ENCODE measurements at places on chromosomes 6 and 20.

- no peak for DNase-seq
Observed at GRCh38 chr6:31465185-31465536, 32.8 kb upstream of the MICB start.

DNA sequence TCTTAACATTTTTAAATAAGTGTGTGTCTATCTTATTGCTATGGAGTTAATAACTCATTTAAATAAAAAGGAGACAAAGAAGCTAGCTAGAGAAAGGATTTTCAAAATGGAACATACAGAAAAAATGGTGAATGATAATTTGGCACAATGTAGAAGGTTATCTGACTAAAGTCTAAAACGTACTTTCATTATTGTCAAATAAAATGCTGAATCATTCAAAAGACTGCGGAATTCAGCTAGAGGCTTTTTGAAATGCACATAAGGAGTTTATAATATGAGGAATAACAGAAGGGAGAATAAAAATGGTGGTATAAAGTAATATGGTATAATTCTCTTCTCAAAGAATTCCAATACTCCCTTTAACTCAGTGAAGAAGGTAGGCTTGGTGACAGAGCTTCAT is 597.9 kb downstream of the KHDRBS2 start:
- DNase-seq, result no peak

- DNase-seq, result no peak
Observed at GRCh38 chr6:75412969-75413662, 80.5 kb downstream of the FILIP1 start.

DNA sequence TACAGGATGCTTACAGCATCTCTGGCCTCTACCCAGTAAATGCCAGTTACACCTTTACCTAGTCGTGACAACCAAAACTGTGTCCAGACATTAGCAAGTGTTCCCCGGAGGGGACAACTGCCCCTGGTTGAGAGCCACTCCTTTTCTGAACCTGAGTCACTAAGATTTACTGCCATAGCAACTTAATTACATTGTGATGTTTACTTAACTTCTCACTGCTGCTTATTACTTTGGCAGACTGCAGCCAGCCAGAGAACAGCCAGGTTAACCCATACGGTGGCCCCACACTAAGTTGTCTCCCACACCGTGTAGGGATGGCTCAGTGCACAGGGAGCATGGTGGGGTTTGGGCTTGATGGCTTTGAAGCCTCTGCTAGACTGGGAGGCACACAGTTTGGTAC is 204.7 kb upstream of the SULF2 start:
- DNase-seq, result no peak

- DNase-seq, result no peak
Observed at GRCh38 chr6:125662296-125662695, 87.1 kb upstream of the HEY2 start.

GRCh38 chr6:64034291-64034690 is 398.7 kb downstream of the PHF3 start:
- DNase-seq, result no peak

DNA sequence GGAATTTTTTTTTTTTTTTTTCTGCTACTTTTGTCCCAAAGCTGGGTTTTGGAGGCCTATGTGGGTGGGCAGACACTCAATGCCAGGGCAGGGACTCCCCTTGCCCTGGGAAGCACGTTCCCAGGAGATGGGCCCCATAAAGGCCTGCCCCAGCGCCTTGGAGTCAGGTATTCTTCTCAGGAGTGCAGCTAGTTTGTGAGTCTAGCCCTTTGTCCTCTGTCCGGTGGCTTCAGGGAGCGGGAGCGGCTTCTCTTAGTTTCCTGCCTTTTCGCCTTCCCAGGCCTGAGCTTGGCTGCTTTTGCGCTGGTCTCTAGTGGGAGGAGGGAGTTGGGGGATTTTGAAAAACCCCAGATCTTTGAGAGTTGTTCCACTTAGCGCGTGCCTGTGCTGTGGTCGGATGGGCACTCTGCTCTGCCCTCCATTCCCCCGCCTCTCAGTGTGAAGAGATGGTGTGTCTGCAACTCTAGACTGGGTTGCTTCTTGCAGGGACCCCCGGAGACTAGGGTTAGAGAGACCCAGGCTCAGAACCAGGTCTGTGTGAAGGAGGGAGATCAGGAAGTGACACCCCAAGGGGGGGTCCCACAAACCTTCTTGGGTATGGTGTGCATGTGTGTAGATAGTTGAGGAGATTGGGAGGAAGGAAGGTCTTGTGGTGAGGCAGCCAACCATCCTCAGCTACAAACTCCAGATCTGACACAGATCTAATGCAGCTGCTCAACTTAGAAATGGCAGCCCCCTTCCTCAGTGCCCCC is 1.3 kb downstream of the PLCG1 start:
- no peak for DNase-seq

DNA sequence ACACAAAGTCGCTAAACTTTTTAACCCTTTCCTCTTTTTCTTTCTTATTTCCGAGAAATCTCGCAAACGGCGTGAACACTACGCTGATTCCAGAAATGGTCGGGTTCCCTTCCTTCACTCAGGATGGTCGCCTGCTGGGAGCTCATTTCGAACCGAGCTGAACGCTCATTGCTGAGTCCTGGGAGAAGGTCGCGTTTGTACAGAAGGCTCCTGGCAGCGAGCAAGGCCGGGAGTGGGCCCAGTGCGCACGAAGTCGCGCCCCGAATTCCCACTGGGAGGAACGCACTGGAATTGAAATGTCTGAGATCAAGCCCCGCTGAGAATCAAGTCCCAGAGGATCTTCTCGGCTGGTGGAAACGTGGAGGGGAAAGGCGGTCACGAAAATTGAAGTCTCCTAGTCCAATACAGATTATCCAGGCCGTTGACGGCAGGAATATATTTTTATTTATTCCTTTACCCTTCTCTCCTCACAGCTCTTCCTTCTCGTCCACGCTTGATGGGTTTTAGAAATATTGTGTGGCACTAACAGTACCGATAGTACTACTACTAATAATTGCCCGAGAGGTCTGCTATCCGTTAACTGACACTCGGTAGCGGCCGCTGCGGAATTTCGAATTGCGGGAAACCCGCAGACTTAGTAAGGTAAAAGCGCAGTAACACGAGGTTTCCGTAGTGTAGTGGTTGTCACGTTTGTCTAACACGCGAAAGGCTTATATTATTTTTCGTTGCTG is 207.2 kb upstream of the ZNF184 start:
- no peak for DNase-seq

DNA sequence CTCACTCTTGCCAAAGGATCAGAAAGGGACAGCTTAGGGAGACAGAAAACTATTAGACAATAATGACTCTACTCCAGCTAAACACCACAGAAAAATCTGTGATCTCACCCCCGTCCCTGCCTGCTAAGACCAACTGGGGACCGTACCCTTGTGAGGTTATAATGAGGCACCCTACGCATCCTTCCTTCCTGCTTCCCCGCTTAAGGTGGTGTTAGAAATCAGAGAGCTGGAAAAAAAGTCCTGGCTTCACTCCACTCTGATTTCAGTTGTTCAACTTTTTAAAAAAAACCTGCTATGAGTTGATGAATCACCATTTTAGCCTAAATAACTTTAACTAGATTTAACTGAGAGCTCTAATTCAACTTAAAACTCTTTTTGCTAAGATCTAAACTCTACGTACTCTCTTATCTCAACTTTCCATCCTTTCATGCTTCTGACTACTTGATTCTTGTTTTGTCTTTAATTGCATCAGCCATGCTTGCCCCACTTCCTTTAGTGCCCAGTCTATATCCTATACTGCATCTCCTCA is 35.8 kb upstream of the TMEM14A start:
- no peak for DNase-seq

DNA sequence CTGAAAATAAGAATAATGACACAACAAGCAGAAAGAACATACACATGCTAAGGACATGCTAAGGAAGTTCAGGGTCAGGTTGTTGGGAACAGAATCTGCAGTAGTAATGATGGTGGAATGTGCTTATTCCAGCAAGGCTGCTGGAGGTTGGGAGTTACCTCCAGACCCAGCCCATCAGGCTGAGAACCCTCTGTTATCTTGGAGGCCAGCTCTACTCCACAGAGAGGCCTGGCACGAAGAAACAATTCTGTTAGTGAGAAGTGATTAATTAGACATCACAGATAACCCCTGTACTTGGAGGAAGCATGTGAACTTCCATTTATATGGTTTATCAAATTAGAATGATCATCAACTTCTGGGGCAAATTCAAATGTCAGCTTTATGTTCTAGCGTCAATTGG is 22.1 kb upstream of the ARHGAP18 start:
- DNase-seq, result no peak

GRCh38 chr6:101509536-101509935 is 116.0 kb downstream of the GRIK2 start:
- no peak for DNase-seq

GRCh38 chr6:13561624-13562267 is 12.7 kb upstream of the SIRT5 start:
- DNase-seq, result no peak

DNA sequence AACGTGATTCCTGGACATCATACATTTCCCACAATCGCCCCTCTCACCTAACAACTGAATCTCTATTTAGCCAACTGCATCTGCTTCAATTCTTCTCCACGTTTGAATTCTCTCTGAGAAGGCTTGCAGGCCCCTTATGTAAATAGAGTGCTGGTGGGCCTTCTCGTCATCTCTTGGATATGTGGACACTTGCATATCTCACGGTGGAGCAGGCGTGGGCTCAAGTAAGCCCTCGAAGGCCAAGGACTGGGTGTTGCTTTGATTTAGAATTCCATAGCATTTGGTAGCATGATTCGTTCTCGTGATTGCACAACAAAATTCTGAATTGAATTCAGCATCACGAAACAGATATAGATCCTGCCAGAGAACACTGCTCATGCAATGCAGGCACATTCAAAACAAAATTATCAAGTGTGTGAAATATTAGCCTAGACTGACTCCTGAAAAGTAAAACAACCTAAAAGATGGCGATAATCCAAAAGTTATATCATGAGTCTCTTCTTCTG is 613.6 kb downstream of the TFAP2A start:
- DNase-seq, result no peak

GRCh38 chr6:8860671-8861070 is 425.3 kb upstream of the SLC35B3 start:
- no peak for DNase-seq

DNA sequence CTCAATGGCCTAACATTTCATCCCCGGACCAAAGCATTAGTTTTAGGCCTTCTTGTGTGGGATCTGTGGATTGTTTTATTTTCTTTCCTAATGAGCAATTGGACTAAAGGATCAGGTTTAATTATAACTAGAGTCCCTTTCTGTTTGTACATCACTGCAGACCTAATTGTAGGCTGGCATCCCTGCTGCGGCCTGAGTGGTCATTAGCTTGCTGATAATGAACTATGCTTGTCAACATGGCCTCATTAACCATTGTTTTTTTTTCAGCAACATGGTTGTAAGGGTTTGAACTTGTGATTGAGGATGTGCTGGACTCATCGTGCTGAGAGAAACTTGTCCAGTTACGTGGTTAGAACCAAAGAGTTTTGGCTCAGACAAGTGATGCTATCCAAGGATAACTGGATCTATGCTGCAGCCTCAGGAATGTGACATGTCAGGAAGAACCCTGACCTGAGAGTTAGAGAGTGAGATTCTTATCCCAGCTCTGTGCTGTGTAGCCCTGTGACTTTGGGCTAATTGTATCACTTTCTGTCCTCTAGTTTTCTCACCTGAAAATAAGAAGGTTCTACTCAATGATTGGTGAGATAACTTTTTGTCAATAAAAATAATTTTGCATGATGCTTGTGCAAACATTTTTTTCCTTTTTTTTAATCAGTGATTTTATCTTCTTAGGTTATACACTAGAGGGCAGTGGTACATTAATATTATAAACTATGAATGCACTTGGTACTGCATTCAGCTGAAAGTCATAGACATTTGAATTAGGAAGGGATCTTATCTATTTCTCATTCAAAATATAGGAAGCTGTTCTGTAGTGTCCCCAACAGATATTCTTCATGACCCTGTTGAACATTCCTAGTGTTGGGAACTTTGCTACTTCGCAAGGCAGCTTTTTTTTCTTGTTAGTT is 140.9 kb downstream of the RNF144B start:
- no peak for DNase-seq

- DNase-seq, result no peak
Observed at GRCh38 chr6:157198425-157199279, 124.7 kb downstream of the TMEM242 start.

DNA sequence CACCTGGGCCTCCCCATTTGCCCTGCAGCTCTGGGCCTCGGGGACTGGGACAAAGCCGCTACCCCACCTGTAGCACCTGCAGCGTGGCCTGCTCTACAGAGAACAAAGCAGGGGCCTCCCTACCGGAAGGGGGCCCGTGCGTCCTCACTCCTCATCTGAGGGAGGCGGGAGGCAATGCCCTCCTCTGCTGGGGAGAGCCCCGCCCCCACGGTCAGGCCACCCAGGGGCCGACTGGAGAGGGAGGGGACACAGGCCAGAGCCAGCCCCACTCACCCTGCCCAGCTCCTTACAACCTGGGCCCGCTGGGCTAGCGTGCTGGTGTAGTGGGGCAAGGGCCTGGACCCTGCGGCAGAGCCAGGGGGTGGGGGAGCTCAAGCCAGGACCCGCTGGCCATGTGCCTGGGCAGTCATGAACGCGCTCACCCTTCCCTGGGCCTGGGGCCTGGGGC is 8.0 kb downstream of the LAMA5 start:
- no peak for DNase-seq

DNA sequence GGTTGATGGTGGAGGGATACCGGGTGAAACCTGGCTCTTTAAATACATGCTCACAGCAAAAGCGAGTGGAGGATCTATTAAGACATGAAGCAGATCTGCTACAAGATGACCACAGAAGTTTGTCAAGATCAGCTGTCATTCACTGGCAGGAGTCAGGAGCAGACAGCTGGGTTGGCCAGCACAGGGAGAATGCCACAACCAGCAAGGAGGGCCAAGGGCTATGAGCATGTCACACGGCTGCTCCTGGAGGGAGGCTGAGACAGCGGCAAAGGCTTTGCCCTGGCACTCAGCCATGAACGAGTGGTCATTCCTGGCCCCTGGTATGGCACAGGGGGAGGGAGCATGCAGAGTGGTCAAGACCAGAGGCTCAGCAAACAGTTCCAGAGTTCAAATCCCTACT is 77.6 kb downstream of the POPDC3 start:
- DNase-seq, result no peak

GRCh38 chr20:64072498-64073063 is 6.7 kb downstream of the RGS19 start:
- no peak for DNase-seq

DNA sequence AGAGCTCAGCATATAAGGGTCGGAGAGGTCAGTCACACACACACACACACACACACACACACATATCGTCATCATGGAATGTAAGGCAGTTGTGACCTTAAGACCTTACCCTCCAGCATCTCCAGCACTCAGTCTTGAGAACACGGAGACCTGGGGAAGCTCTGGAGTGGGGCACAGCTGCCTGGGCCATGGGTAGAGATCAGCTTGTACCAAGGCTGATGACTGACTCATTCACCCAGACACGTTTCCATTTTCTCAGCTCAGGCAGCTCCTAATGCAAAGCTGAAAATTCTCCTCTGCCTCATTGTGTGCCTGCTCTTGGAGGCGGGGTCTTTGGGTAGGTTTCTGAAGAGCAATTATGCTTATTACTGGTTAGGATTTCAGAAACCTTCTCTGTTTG is 38.3 kb upstream of the PDYN start:
- no peak for DNase-seq

DNA sequence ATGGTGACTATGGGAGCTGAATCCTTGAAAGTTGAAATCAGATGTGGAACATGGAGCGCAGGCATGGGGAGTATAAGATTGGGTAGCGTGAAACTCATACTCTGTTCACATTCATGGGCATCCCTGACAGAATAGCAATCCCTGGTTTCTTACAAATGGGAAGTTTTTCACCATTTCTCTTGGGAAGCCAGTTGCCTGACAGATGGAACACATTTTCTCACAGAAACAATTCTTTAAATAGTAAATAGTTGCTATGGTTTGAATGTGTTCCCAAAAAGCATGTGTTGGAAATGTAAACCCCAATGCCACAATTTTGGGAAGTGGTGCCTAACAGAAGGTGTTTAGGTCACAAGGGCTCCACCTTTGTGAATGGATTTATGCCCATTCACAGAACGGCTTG is 262.8 kb upstream of the HS3ST5 start:
- no peak for DNase-seq
